ENCODE measurements at places on chromosomes 5 and 9. TPM values are rescaled to one million over a fixed set of nuclear protein-coding genes. Genes with fewer than 3 reads are reported as not detected.

The GDA gene
- total RNA-seq, result 0.19 TPM

The MTAP gene
- total RNA-seq, result 42.1 TPM

The IL5 gene
- total RNA-seq, result not detected

The IRX4 gene
- total RNA-seq, result not detected

The PCDHGA6 gene
- 4.8 TPM for total RNA-seq

The CYLC2 gene
- not detected for total RNA-seq

The ELAVL2 gene
- not detected for total RNA-seq

The SIMC1 gene
- total RNA-seq, result 33.8 TPM

The KLF9 gene
- 50.2 TPM for total RNA-seq

- DNase-seq, result no peak
Measured at GRCh38 chr5:154228696-154229095, 38.2 kb downstream of the GALNT10 start.

DNA sequence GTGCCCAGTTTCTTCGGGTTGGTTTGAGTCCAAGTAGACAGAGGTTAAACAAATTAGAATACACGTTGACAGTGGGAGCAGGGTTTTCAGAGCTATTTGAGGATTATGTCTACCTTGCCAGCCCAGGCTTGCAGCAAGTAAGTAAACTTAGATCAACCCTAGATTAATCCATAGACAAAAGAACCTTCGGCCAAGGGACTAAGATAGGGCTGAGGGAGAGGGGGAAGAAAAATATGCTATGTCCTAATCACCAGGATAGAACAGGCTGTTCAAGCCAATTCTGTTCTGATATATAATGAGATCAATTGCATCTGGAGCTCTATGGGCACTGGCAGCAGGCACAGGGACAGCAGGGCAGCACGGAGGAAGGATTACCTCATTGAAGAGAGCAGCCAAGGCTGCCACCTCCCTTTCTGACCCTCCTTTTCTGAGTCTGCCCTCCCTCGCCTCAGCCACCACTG is 377.7 kb downstream of the PIK3R1 start:
- DNase-seq, result no peak

DNA sequence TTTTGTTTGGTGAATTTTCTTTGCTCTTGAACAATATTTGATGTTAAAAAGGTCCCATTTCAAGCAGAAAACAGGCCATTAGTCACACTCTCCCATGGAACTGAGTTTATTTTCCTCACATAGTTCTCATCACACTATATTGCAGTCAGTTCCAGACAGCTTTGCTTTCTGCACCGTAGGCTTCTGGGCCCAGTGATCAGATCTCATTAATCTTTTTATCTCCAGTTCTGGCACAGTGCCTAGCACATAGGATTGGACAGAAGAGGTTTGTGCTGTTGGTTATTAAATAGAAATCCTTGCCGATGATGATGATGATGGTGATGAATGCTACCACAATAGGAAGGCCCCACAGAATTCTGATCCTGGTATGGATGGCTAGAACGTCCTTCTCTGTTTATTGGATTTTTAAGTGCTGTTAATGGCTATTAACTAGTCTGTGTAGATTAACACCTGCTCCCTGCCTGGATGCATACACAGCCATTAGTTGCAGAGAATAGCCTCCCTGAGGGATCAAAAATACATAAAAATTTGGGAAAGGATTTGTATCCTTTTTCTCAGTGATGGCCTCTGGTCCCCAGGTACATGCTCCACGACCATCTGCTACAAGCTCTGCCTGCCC is 52.0 kb upstream of the NTRK2 start:
- DNase-seq, result no peak

GRCh38 chr9:130902204-130903185 is 5.9 kb upstream of the QRFP start:
- DNase-seq, result no peak

GRCh38 chr5:1918488-1919208 is 35.9 kb upstream of the IRX4 start:
- DNase-seq, result peak; percentile 57

GRCh38 chr5:132690156-132690555 is 16.4 kb downstream of the IL4 start:
- DNase-seq, result no peak

GRCh38 chr5:93343570-93343969 is 237.4 kb downstream of the NR2F1-AS1 start:
- no peak for DNase-seq

GRCh38 chr5:110289512-110289810 is 437.0 kb downstream of the TMEM232 start:
- DNase-seq, result no peak

DNA sequence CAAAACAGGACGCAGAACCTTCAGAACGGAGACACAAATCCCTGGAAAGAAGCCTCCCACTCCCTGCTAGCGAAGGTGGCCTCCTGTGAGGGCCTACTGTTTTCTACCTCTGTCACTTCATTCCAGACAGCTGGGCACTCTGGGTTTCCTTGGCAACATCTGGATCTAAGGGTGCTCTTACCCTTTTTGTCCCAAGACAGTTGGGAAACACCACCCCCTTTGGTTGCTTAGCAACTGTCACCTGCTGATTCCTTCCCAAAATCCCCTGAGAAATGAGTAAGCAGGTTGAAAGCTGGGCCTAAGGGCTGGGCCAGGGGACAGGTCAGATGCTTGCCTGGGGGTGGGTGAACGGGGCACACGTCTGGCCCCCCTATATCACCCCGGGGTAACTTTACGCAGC is 29.4 kb downstream of the NANS start:
- DNase-seq, result peak; percentile 29

- no peak for DNase-seq
Measured at GRCh38 chr5:163410505-163410904, 26.9 kb upstream of the CCNG1 start.

DNA sequence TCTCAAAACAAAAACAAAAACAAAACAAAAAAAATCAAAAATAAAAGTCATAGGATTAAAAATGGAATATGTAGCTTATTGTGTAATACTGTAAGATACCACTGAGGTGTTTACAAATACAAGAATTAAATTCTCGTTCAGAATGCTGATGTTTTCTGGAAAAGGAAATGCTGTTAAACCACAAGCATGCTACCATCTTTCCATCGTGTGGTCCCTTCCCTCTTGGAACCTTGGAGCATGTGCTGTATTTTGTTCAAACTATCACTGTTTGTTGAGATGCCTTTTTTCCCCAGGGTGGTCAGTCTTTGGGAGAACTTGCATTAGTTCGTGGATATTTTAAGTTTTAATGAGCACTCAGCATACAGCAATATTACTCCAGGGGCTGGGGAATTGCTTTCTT is 39.7 kb downstream of the SUB1 start:
- no peak for DNase-seq

DNA sequence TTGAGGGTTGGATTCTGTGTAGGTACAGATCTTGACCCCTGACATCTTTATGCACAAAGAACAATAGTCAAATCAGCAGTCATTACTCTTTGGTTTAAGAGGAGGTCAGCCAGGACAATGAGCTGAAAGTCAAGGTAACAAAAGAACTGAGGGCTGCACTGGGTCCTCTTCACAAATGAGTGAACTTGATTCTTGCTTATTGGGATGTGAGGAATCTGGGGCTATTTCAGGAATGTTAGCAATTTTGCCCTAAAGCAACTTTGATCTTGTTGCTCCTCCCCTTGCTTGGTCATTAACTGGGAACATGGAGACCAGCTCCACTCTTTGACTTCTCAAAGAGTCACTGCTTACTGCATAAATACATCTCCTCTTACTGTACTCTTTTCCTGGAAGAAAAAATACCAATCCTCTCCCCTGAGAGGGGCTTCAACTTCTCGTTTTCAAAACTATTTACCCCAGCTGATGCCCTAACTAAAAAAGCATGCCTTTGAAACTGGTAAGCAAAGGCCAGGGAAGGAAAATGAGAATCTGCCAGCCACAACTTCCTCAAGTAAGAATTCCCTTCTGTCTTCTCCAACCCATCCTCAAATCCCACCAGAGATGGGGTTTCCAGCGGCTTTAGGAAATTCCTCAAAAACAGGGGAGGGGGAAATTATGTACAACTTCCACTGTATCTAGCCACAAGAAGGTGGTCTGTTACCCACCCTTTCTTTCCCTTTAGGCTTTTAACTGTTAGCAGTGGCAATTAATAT is 368.3 kb downstream of the ENC1 start:
- DNase-seq, result no peak

GRCh38 chr5:32013658-32014057 is 160.5 kb downstream of the GOLPH3 start:
- DNase-seq, result no peak

- DNase-seq, result no peak
Measured at GRCh38 chr9:129746092-129746777, 6.6 kb downstream of the PTGES start.

DNA sequence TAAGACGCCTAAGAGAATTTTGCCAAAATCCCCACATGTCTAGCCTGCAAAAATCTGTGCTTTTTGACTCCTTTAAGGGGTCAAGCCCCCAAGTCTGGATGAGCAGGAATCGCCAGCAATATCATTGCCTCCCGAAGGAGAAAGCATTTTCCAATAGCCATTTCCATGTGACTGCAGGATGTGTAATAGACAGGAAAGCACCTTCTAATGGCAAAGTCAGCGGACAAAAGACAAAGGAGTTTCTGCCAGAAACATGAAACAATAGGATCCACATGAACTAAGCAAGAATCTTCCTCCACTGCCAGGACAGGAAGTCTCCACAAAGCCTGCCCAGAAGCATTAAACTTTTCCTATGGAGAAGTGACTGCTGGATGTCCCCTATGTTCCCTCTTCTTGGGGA is 177.1 kb upstream of the PCSK5 start:
- no peak for DNase-seq

GRCh38 chr9:125325826-125326225 is 64.2 kb downstream of the GAPVD1 start:
- DNase-seq, result no peak

- DNase-seq, result no peak
Measured at GRCh38 chr9:73162987-73163768, 11.5 kb downstream of the ANXA1 start.

GRCh38 chr5:75603371-75603770 is 7.9 kb upstream of the ANKDD1B start:
- DNase-seq, result no peak

DNA sequence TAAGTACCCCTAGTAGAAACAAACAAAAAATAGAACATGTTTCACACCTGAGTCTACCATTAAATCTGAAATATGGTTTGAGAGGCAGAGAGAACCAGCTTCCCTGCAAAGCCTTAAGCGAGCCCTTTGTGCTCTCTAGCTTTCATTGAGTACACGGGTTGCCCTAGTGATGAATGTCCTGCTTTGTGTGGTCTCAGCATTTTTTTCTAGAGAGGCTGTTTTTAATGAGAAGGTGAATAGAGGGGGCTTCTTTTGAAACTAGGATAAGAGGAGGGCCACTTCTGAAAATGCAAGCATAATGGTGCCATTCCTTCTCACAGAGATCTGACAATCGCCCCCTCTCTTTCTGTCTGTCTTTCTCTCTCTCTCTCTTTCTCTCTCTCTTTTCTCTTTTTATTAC is 131.3 kb downstream of the MACIR start:
- DNase-seq, result no peak

GRCh38 chr5:132009706-132010405 is 1.6 kb downstream of the ACSL6 start:
- DNase-seq, result peak; percentile 35

- no peak for DNase-seq
Measured at GRCh38 chr9:16718296-16718695, 152.2 kb downstream of the BNC2 start.

DNA sequence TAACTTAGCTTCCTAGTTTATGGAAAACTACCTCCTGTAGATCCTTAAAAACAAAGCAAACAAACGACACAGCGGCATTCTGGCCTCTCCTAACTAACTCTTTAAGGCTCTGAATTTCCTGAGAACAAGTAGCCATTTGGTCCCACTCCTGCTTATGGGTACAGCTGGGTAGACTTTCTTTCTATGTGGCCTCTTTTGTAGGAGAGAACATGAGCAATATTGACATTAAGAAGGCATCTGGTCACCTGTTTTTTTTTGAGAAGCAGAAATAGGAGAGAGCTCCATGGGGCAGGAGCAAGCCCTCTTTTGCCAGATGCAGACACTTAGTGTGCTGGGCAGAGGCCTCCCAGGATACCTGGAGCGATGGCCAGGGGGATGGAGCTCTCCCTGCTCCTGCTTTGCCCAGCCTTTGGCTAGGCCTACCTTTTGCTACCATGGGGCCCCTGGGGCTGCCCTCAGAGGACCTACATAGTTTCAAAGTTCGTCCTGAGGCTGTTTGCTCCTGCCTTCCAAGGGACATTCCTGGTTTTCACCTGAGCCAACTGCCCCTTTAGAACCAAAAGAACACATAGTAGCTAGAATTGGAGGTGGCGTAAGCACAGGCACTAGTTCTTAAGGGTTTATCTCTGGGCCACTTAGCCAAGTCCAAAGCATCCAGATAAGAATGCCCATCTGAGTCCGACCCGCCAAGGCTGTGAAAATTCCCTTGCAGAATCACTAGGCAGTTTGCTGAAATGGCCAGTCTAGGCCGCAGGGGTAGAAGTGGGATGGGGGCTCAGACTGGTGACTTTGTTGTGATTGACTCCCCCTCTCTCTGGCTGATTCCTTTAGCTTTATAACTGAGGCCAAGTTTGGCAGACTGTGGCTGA is 2.4 kb upstream of the STC2 start:
- DNase-seq, result no peak

DNA sequence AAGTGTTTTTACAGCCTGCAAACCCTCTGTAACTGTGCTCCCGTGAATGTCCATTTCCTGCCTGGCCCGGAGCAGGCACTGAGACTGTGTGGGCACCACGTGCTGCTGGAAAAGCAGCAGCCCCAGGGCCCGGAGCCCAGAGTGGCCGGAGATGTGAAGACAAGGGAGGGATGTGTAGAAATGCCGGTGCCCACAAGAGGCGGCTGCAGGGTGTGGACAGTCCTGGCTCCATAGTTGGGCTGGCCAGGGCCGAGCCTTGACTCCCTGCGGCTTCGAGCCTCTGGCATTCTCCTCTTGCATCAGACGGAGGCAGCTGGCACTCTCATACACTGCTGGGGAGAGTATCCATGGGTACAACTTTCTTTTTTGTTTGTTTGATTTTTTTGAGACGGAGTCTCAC is 13.2 kb upstream of the GFPT2 start:
- no peak for DNase-seq

GRCh38 chr5:138068742-138069600 is 14.9 kb upstream of the WNT8A start:
- DNase-seq, result peak; percentile 84

- no peak for DNase-seq
Measured at GRCh38 chr5:106727071-106727470, 943.7 kb downstream of the EFNA5 start.

GRCh38 chr9:110048976-110049698 is 158.8 kb downstream of the C9orf152 start:
- DNase-seq, result peak; percentile 83

DNA sequence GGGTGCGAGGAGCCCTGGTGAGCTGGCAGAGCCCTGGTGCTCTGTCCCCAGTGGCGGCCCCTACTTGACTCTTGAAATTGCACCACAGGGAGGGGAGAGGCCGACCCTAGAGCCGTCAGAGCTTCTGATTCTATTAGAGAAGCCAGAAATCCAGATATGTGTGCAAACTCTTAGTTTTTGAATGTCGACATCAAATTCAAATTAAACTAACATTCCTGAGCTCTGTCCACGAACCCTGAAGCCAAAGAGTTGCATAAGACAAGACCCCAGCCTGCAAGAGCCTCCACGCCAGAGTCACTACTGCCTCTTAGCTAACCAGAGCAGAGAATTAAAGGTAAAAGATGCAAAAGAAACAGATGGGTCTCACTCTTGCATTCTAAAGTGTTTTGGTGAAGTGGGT is 29.8 kb upstream of the MSX2 start:
- DNase-seq, result no peak

All from spleen (tissue), 13 donors.